NCI-H1048 (cell line): ENCODE measurements at places on chromosomes 1 and 21.

DNA sequence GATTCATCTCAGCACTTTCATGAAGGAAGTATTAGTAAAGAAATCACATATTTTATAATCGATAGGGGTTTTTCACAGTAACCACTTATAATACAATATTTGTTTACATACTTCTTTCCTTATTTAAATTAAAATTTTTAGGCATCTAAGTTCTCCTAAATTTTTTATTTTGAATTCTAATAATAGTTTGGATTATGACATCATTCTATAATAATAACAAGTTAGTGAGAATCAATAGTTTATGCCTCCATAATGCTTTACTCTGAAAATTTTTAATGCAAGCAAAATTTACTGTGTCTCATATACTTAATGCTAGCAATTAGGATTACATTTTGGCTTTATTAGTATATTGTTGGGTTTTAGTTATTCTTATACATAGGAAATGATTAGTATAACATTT lies 252.2 kb downstream of the ZP4 start:
- no peak for DNase-seq

- no peak for DNase-seq
Measured at GRCh38 chr1:39370602-39371001, 120.8 kb upstream of the BMP8A start.

DNA sequence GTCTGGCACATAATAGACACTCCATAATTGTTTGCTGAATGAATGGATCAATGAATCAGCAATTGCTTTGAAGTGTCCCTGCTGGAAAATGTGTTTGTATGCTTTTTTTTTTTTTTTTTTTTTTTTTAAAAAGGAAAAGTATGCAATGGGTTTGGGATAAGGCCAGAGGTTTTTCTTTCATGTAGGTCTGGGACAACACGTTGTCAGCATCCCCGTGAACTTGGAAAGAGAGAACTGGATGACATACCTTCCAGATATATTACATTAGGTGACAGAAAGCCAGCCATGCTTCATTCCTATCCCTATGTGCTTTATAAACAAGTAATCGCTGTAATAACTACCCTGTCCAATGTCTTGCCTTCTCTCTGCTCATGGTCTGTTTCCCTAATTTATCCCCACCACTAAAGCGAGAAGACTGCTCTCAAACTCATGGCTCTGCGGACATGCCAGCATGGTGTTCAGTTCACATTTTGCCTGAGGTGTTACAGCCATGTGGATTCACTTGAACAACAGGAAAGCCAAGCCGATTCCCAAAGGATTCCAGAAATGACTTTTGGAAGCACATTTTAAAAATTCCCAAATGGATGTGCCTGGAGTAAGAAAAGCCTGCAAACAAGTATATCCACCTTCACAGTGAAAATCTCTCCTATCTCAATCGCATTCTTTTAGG lies 34.8 kb upstream of the GREM2 start:
- no peak for DNase-seq

GRCh38 chr1:78072216-78072615 lies 26.4 kb downstream of the GIPC2 start:
- DNase-seq = no peak
